ENCODE measurements at places on chromosomes 2 and 18.

- no peak for DNase-seq
These were observed 429.0 kb downstream of the SUCLG1 start for GRCh38 chr2:84029903-84030575.

DNA sequence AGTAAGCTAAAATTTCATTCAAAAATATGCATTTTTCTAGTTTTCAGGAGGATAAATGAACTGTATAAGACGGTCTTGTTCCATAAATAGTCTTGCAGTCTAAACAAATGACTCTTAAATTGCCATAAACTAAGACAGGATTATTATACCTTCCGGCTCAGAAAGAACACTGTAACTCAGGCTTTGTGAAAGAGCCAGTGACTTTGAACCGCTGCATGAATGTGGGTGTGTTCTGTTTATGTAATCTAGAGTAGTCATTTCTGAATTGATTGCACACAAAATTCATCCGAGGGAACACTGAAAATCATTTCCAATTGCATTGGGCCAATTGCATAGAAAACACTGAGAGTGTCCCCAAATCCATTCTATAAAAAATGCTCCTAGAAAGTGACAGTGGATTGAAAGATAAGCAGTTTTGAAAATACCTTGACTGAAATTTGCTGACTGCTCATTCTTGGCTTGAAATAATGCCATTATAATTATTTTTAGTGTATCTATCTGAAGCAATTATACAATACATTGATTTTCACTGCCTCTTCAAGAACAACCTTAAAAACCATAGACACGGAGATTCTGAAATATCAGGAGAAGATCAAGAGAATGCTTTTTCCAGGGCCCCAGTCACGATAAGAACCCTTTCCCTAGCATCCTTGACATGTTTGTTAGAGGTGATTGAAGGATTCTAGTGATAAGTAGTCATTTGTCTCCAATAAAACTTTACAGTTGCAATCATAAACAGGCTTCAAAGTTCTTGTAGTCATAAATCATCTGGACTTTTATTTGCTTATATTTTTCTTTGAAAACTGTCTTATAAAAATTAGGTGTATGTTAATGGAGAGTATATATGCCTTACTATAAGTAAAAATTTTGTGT lies 55.4 kb downstream of the CNTNAP5 start:
- no peak for DNase-seq

- DNase-seq = no peak
These were observed 25.3 kb downstream of the LAMA3 start for GRCh38 chr18:23714576-23714975.

DNA sequence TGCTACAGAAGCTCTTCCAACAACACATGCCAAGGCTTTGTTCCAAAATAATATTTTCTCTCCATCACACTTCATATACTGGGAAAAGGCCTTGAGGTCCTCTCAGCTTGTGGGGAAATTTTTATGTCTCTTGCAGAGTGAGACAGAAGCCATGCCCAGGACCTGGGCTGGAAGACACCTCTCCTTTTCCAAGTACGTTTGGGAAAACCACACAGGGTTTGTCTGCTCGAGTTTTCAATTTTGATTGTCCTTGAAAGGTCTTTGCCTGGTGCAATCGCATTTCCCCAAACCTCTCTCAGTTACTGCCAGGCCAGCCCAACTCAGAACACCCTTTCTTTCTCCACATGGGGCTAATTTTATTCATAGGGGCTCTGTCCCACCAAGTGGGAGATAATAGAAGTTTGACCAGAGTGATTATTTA lies 272.2 kb downstream of the OSR1 start:
- no peak for DNase-seq

DNA sequence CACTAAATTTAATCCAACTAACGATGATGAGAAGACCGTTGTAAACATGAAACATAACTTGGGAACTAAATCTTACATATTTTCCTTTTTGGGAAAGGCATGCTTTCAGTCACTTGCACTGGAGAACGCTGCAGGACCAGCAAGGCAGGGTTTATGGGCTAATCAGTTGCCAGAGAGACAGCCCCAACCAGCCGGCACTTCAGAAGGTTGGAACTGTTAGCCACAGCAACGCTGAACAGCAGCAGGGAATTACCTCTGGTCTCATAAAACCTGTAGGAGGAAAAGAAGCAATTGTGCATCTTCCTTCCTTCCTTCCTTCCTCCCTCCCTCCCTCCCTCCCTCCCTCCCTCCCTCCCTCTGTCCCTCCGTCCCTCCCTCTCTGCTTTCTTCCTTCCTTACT lies 33.9 kb upstream of the SIX2 start:
- no peak for DNase-seq

All from NCI-H345 (cell line).